ENCODE measurements at places on chromosomes 11 and 22. TPM values are rescaled to one million over a fixed set of nuclear protein-coding genes. Genes with fewer than 3 reads are reported as not detected.

DNA sequence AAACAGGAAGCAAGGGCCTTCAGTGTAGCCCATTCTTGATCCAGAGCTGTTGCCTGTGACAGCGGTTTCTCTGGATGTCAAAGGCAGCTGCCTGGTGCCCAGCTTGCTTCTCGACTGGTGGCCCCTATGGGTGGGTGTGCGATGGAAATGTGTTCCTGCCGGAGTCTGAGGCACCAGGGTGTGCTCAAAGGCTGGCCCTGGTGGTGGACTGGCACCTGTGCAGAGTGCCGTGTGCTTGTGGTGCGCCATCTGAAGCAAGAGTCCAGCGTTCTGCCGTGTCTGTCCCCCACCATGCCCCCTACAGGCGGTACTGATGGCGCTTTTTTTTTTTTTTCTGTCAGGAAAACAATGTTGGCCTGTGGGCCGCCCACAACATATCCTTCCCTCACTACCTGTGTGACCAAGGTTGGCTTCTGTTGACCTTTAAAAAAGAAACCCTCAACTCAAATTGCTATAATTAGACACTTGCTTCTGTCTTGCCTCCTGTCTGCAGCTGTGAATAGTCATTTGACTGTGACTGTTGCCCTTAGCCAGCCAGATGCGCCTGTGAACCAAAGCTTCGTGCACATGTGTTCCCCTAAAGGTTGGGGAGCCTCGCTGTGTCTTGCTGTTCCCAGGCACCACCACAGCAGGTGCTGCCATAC is 4.7 kb upstream of the RANBP1 start:
- H3K27me3 ChIP-seq: no peaks in the 10 kb centered on the region
- no peak overlapping the region for H3K27ac ChIP-seq
- no peaks in the 10 kb centered on the region for H3K36me3 ChIP-seq
- peaks cover 9% of the 10 kb centered on the region for H3K4me1 ChIP-seq

DNA sequence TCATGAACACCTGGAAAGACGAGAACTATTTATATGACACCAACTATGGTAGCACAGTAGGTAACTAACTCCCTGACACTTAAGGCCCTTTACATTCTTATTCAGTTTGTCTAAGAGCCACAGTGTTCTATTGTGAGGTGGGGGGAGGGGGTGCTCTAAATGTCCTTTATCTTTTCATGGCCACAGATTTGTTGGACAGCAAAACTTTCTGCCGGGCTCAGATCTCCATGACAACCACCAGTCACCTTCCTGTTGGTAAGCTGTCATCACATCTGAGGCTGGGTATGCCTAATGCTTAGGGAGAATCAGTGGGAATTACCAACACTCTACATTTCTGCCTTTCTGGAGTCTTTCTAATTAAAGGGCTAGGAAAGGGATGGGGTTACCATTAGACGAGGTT is 30.7 kb downstream of the EHF start:
- H3K4me1 ChIP-seq: peaks cover 34% of the 10 kb centered on the region
- H3K27me3 ChIP-seq: no peaks in the 10 kb centered on the region
- peaks cover 7% of the 10 kb centered on the region for H3K36me3 ChIP-seq
- peak overlapping the region; percentile 23 for H3K27ac ChIP-seq

- no peak overlapping the region for H3K4me3 ChIP-seq
- no peaks in the 10 kb centered on the region for H3K36me3 ChIP-seq
- no peak overlapping the region for H3K27ac ChIP-seq
- H3K27me3 ChIP-seq: no peaks in the 10 kb centered on the region
- no peaks in the 10 kb centered on the region for H3K4me1 ChIP-seq
Measured at GRCh38 chr11:134537941-134538340, 125.9 kb upstream of the B3GAT1 start.

GRCh38 chr11:69921128-69922014 is 102.2 kb upstream of the FGF3 start:
- no peaks in the 10 kb centered on the region for H3K36me3 ChIP-seq
- no peak overlapping the region for H3K4me3 ChIP-seq
- peaks cover 9% of the 10 kb centered on the region for H3K4me1 ChIP-seq

DNA sequence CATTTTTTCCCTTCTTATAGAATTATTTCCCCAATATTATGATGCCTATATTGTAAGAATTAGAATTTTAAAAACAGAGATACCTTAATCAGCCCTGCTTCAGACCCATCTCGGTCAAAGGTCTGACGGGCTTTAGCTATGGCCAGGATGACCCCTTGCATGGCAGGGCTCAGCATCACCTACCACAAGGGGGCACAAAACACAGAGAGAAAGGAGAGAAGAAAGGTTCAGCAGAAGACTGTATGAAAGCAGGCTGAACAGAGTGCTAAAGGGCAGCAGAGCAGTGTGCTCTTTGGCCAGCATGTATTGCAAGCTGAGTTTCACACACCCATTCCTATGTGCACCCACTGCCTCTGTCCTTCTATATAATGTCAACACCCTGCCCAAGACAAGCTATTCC is 26.8 kb downstream of the CLDN25 start:
- H3K27me3 ChIP-seq: no peaks in the 10 kb centered on the region
- H3K4me1 ChIP-seq: no peaks in the 10 kb centered on the region
- peaks cover 81% of the 10 kb centered on the region for H3K36me3 ChIP-seq
- H3K27ac ChIP-seq: no peak overlapping the region
- H3K4me3 ChIP-seq: no peak overlapping the region

Gene DNAL4
- total RNA-seq: 14.7 TPM

Gene BLID
- 5.9 TPM for total RNA-seq

- H3K4me1 ChIP-seq: no peaks in the 10 kb centered on the region
- no peak overlapping the region for H3K4me3 ChIP-seq
- H3K27me3 ChIP-seq: no peaks in the 10 kb centered on the region
- no peak overlapping the region for H3K27ac ChIP-seq
- no peak for DNase-seq
Measured at GRCh38 chr11:36333897-36334296, 37.8 kb downstream of the PRR5L start.

- H3K27ac ChIP-seq: peak within 1 kb of the TSS; percentile 98
- H3K36me3 ChIP-seq: no peaks in the 10 kb centered on the region
- DNase-seq: no peak
- peak within 1 kb of the TSS; percentile 81 for H3K4me3 ChIP-seq
Measured at GRCh38 chr11:67372993-67373647, at the start of gene CLCF1. CLCF1 (minus strand) TSS chr11:67373598; CDS start chr11:67373539, 59 bp downstream.

DNA sequence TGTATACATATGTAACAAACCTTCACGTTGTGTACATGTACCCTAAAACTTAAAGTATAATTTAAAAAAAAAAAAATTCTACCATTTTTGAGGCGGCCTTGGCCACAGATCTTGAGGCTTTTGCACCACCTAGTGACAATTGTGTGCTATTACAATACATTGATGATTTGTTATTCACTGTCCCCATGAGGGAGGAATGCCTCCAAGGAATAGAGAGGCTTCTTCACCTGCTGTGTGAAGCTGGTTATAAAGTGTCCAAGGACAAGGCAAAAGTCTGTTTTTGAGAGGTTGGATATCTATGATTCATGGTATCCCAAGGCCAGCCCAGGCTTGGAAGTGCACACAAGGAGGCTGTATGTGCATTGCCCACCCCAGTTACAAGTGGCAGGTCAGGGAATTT is 30.7 kb downstream of the SLC22A25 start:
- H3K27ac ChIP-seq: no peak overlapping the region
- no peak overlapping the region for H3K4me3 ChIP-seq
- H3K4me1 ChIP-seq: no peaks in the 10 kb centered on the region
- H3K36me3 ChIP-seq: no peaks in the 10 kb centered on the region

Gene TNNT3
- 20.4 TPM for total RNA-seq

Gene SLC22A8
- not detected for total RNA-seq

Gene SCYL1
- 77.3 TPM for total RNA-seq

DNA sequence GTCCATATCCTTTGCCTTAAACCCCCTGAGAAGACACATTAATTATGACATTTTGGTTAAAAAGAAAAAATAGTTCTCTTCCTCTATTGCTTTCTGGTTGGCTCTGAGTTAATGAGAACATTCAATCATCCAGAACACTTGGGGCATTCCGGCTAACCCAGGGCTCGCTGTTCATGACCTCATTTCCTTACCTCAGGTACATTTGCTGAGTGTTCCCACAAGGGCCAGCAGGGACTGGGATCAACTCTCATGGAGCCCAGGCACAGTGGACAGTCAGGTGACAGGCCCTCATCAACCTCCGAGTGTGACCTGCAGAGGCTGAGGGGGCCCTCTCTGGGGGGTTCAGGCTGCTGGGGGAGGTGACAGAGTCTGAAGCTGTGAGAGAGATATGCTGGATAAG is 98.9 kb downstream of the MYO18B start:
- no peaks in the 10 kb centered on the region for H3K36me3 ChIP-seq
- H3K4me1 ChIP-seq: no peaks in the 10 kb centered on the region
- H3K27me3 ChIP-seq: no peaks in the 10 kb centered on the region

Gene OSBP2
- total RNA-seq: 3.7 TPM

Gene OR8D4
- not detected for total RNA-seq

GRCh38 chr11:798093-798713 is at the start of gene SLC25A22:
SLC25A22 (minus strand) TSS chr11:798281; CDS start chr11:795006, 3,275 bp downstream.
- H3K4me3 ChIP-seq: peak within 1 kb of the TSS; percentile 97
- H3K4me1 ChIP-seq: peaks cover 37% of the 10 kb centered on the region
- no peaks in the 10 kb centered on the region for H3K27me3 ChIP-seq
- DNase-seq: no peak
- peaks cover 13% of the 10 kb centered on the region for H3K36me3 ChIP-seq

GRCh38 chr22:20604776-20605221 is 97.4 kb downstream of the MED15 start:
- H3K36me3 ChIP-seq: no peaks in the 10 kb centered on the region
- no peak for DNase-seq
- H3K4me1 ChIP-seq: peaks cover 8% of the 10 kb centered on the region
- H3K27me3 ChIP-seq: no peaks in the 10 kb centered on the region

GRCh38 chr11:11478687-11479086 is 125.6 kb upstream of the CSNK2A3 start:
- H3K27ac ChIP-seq: no peak overlapping the region
- H3K4me3 ChIP-seq: no peak overlapping the region
- no peaks in the 10 kb centered on the region for H3K36me3 ChIP-seq
- no peaks in the 10 kb centered on the region for H3K4me1 ChIP-seq
- no peaks in the 10 kb centered on the region for H3K27me3 ChIP-seq
- no peak for DNase-seq

DNA sequence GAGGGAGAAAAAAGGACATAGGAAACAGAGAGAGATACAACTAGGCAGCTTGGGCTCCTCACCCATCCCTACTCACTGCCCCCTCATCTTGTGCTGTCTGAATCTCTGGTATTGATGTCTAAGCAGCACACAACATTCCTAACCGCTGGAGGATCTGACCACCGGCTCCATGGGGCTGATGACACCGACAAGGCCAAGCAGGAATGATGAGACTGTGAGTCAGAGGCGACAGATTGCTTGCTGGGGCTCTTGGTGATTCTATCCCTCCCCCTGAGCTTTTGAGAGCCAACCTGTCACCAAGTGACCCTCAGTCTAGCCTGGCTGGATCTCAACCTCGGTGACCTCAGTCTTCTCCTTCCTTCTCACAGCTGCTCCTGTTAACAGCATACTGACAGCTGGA is 13.8 kb downstream of the PAMR1 start:
- H3K27me3 ChIP-seq: no peaks in the 10 kb centered on the region
- H3K36me3 ChIP-seq: no peaks in the 10 kb centered on the region
- no peak for DNase-seq

Gene CNTF
- not detected for total RNA-seq

GRCh38 chr11:22800482-22800881 is 29.1 kb downstream of the SVIP start:
- no peak overlapping the region for H3K4me3 ChIP-seq
- no peaks in the 10 kb centered on the region for H3K27me3 ChIP-seq
- H3K27ac ChIP-seq: no peak overlapping the region
- DNase-seq: no peak

- no peak overlapping the region for H3K4me3 ChIP-seq
- no peak overlapping the region for H3K27ac ChIP-seq
- peak; percentile 77 for DNase-seq
Measured at GRCh38 chr22:48309115-48309705, 1518.5 kb downstream of the BRD1 start.

DNA sequence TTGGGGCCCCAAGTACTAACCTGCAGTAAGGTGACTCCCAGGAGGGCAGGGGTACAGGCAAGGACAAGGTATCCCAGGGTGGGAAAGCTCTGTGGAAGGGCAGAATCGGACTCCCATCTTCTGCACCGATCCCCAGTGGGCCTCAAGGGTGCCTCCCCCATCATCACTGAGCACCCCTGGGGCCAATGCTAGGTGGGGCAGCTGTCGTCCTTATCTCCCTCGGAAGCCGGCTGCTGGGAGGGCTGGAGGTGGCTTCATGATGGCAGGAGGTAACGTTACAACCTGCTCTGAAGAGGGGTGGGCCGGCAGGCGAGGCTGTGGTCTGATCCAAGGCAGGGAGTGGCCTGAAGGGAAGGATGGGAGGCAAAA is 87.6 kb upstream of the LINC01488 start:
- peaks cover 4% of the 10 kb centered on the region for H3K4me1 ChIP-seq
- no peak overlapping the region for H3K4me3 ChIP-seq
- no peaks in the 10 kb centered on the region for H3K36me3 ChIP-seq
- no peak overlapping the region for H3K27ac ChIP-seq

Gene RBMXL2
- total RNA-seq: not detected

DNA sequence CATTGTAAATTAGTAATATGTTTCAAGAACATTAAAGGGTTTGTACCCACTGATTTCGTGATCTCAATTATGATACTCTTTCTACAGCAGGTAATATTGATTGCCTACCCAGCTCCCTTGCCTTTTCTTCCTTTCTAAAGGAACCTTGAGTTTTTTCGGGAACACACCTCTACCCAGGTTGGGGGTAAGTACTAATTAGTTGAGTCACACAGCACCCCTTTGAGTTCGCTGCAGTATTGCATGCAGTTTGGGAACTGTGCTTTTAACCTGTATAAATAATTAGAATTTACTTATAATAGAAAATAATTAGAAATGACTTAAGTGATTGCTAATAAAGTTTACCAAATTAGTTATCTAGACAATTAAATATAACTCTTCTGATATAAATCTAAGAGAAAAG is 24.9 kb downstream of the ARHGAP42 start:
- no peak overlapping the region for H3K27ac ChIP-seq
- no peak for DNase-seq
- no peaks in the 10 kb centered on the region for H3K36me3 ChIP-seq
- no peak overlapping the region for H3K4me3 ChIP-seq

Gene MS4A14
- total RNA-seq: 1.7 TPM

DNA sequence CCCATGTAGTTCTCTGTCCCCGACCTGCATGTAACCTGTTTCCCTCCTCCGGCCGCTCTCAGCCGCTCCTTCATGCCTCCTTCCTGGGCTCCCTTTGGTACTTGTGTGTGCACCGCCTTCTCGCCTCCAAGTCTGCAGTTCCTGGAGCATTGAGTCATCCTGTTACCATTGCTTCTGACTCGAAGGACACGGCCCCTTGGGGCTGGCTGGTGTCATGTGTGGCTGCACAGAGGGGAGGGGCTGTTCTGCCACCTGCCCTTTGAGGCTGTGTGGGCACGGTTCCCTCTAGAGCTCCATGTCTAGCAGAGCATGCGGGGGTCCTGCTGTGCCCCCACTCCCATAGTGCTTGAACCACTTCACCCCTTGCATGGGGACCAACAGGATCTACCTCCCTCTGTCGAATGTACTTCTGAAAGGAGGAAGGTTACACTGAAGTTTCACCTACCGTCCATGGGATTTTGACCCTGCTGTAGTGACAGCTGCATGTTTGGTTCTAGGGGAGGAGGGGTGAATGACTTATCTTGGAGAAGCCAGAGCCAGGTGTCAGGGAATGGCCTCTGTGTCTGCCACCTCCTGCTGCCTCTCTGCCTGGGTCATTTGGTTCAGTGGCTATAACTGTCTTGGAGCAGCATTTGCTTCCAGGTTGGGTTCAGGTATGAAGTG is 39.6 kb downstream of the BCR start:
- H3K27ac ChIP-seq: no peak overlapping the region
- DNase-seq: no peak
- no peak overlapping the region for H3K4me3 ChIP-seq
- no peaks in the 10 kb centered on the region for H3K27me3 ChIP-seq

Measured in vagina (tissue), 2 donors.